PC-3 (cell line): ENCODE measurements at places on chromosomes 5 and 9.

DNA sequence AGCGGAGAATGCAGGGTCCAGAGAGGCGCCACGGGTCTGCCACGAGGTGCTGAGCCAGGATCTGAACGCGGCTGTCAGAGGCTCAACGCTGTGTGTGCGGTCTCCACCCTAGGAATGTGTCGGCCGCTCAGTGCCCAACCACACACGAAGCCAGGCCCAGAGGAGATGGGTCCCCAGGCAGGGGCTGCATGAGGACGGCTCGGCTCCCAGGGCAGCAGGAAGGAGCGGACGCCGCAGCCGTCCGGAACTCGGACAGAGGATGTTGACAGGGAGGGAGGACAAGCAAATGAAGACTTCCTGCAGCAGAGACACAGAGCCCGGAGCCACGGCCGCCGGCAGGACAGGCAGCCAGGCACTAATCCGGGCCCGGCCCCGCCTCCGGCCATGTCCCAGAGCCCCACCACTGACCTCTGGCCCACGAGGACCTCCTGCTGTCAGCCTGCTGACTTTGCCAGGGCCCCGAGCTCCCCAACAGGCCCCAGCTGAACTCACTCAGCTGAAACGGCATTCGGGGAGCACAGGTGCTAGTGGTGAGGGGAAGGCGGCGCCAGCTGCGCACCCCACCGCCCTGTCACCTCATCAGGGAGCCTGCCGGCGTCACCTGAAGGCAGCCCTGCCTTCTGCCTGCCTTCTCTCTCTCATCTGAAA is 12.7 kb downstream of the VAV2 start:
- DNase-seq, result no peak

DNA sequence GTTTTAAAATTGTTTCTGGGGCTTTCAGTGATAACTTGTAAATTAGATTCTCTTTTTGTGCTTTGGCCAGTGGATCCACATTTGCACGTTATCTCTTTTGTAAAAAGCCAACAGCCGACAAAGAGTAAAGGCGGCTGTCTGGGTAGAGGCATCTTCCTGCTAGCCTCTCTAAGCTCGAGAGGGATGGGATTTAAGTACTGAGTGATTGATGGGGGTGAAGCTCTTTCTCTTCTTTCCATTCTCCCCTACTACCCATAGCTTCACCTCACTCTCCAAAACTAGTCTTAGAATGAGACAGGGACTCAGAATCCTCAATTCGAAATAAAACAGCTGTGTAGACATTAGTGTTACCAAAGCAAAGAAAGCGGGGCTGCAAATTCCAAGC is 3.4 kb downstream of the PBX3 start:
- DNase-seq, result no peak

GRCh38 chr9:131046093-131046380 is 37.1 kb downstream of the LAMC3 start:
- DNase-seq, result peak; percentile 12

- DNase-seq, result no peak
Observed at GRCh38 chr5:117731446-117731845, 1156.8 kb upstream of the SEMA6A start.

DNA sequence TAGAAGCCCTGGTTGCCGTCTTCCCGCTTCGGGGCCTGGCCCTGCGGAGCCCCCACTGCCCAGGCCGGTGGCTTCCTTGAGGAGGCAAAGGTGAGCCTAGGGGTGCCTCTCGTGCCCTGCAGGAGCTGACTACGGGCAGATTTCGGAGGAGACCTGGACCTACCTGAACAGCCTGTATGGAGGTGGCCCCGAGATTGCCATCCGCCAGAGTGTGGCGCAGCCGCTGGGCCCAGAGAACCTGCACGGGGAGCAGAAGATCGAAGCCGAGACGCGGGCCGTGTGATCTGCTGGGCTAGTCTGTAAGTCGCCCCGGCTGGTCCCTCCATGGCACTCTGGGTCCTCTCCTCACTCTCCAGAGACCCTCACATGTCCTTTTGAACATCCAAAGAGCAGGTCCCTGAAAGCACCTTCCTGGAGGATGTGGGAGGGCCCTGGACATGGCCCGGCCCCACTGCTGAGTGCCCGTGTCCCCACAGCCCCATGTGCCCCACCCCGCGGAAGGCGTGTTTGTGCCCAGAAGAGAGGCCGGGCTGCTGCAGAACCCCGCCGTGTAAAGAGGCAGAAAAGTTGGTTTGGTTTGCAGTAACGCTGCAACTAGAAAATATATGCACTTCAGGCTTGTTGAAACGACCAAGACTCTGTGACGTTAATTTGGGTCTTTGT is 44.9 kb downstream of the USP20 start:
- no peak for DNase-seq

GRCh38 chr9:80789831-80790230 is 899.5 kb downstream of the TLE1 start:
- no peak for DNase-seq

GRCh38 chr5:10894445-10895054 is 133.5 kb upstream of the DAP start:
- DNase-seq, result no peak
